ENCODE measurements at places on chromosomes 12 and 14.

- no peak for DNase-seq
Observed at GRCh38 chr14:96508900-96509299, 6.7 kb downstream of the PAPOLA start.

GRCh38 chr12:73598626-73599025 lies 939.0 kb upstream of the ATXN7L3B start:
- no peak for DNase-seq

DNA sequence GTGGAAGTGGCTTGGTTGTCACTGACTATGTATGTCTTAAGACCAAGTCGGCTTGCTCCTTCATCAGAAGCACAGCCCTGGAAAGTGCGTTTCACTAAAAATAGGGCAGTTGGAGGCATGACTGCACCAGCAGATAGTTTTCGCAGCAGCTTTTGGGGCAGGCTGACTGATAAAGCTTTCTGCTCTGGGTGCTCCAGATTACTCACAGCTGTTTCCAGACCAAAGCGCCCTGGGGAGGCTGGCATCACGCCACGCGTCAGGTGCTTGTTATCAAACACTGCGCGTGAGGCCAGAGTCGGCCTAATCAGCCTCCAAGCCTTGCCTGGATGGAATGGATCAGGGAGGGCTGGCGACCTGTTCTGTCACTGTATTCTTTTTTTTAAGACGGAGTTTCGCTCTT lies 13.3 kb upstream of the LRRC10 start:
- no peak for DNase-seq

DNA sequence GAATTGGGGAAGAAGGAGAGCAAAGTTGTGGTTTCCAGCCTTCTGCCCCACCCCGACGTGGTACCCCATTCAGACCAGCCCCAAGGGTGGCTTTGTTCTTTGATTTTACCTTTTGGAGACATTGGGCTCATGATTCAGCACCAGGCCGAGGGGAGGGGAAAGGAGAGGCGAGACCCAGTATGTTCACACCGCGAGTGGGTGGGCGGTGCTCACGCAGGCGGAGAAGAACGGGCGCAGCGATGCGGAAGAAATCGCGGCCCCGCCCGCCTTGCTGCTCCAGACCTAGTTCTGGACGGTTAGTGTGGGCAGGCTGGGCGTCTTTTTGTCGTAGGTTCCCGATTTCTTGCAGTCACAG lies 963 bp downstream of the ATL1 start:
- peak; percentile 85 for DNase-seq

DNA sequence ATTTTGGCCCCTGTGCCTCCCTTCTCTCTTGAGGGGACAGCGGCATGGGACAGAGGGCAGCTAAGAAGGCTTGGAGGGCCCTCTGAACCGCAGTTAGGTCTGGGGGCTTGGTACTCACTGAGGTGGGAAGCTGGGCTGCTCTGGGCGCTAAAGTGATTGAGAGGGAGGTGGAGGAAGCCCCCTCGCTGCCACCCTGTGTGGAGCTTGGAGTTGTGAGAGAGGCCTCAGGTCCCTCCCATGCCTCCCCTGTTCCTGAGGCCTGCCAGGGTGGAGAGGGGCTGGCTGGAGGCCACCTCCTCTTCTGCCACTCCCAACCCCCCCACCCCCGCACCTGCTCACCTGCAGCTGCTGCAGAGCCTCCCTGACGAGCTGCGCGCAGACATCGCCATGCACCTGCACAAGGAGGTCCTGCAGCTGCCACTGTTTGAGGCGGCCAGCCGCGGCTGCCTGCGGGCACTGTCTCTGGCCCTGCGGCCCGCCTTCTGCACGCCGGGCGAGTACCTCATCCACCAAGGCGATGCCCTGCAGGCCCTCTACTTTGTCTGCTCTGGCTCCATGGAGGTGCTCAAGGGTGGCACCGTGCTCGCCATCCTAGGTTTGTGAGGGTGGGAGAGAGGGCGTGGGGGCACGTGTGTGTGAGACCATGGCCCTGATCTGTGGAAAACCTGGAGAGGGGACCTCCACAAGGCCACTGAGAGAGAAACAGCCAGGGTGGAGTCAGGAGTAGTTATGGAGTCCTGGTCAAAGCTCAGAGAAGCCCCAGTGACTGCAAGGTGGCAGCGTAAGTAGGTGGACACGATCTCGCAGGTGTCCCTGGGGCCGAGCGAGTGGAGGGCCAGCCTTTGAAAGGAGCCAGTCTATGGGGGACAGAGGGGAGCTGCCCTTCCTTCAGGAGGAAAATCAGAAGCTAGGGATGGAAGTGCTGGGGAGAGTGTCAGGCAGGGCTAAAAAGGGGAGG lies 11.2 kb downstream of the KCNH3 start:
- DNase-seq = peak; percentile 83

- DNase-seq = peak; percentile 12
Observed at GRCh38 chr12:89524541-89525304, at the start of gene GALNT4. TSS of gene GALNT4 (minus strand) at chr12:89524796. CDS start at chr12:89524549, 247 bp downstream.

DNA sequence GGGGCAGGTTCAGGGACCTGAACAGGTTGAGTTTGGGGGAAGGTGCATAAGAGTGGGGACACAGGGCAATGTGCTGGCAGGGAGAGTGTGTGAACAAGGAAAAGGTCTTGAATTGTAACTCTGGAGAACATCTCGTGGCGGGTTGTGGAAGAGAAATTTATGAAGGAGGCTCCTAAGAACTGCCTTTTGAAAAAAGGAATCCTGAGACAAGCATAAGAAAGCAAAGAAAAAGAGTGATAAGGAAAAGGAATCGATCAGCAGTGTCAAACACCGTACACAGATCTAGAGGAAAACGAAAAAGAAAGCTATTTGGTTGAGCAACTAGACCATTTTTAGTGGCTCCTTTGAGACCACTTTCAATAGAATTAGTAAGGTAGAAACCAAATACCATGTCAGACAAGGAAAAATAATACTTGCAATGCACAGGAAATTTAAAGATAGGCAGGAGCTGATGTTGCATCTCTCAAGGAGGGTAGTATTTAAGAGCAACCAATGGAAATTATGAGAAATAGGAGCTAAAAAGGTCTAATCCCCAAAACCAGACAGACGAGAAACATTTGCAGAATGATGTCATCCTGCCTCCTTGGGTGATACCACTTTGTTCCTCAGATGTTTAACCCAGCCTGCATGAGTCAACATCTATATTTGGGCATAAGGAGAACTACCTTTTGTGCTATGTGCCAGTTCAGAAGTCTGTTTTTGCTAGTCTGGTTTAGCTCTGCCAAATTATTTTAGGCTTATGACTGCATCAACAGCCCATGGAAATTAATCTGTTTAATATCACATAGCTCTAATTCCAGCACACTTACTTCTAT lies 64.5 kb upstream of the STK38L start:
- no peak for DNase-seq

DNA sequence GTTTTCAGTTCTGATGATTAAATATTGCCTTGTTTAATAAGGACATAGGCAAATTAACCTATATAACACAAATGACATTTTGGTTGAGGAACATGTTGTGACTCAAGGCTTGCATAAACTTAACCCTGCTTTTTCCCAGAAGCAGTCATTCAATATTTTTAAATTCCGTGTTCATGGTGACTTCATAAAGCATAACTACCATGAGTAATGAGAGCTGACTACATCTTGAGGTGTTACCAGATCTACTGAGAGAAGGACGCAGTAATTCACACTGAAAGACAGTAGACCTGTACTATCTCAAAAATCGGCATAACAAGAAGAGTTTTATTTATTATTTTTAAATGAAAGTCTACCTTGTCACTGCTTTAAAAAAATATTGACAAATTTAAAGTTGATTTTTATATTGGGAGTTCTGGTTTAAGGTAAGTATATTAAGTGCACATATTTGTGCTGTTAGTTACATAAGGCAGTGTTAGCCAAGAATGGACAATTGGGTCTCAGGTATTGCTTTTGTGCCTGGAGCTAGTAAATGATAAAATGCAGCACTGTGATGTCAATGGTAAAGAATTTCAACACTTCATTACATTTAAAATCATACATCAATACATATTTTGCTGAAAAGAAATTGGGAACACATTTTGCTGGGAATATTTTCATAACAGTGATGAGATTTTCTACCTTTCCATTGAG lies 1198.5 kb downstream of the FSCB start:
- DNase-seq = no peak
